ENCODE measurements at places on chromosomes 7 and 10.
A peak's percentile ranks its signal among the peaks of the same experiment; 100 is the strongest.

GRCh38 chr10:23399701-23400144 lies 39.2 kb upstream of the OTUD1 start:
- no peak for DNase-seq

DNA sequence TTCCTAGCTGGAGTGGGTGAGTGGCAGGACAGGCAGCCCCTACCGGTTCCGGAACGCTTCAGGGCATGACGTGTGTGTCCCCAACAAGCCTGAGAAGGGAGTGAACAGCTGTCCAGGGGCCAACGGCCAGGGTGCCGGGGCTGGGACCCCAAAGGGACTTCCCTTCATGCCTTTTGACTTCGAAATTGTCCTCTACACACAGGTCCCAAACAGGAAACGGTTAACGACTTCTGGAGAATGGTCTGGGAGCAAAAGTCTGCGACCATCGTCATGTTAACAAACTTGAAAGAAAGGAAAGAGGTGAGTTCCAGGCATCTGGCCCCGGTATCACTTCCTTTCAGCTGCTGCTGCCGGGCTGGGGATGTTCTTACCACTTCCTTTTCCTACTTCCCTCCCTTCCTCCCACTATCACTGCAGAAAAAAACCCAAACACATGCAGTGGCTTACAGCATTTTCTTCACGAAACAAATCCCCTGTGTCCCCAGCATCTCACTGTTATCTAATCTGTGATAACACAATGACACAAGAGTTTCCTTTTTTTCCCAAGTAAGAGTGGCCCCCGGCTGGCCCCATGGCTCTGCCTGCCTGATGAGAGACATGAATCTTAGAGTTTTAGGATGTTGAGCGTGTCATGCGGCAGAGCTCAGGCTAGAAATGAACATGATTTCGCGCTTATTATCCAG lies 63.2 kb downstream of the MKI67 start:
- no peak for DNase-seq

GRCh38 chr10:51382181-51382580 lies 307.9 kb downstream of the PRKG1 start:
- no peak for DNase-seq

GRCh38 chr10:120336911-120337540 lies 120.0 kb upstream of the PLPP4 start:
- peak; percentile 7 for DNase-seq

All from stimulated activated CD4-positive, alpha-beta T cell treated with anti-CD3 and anti-CD28 coated beads, Interleukin-1b, Interleukin-23, amount 100 ng/mL, for 1 hour (primary cell).